ENCODE measurements at places on chromosomes 4 and X.

DNA sequence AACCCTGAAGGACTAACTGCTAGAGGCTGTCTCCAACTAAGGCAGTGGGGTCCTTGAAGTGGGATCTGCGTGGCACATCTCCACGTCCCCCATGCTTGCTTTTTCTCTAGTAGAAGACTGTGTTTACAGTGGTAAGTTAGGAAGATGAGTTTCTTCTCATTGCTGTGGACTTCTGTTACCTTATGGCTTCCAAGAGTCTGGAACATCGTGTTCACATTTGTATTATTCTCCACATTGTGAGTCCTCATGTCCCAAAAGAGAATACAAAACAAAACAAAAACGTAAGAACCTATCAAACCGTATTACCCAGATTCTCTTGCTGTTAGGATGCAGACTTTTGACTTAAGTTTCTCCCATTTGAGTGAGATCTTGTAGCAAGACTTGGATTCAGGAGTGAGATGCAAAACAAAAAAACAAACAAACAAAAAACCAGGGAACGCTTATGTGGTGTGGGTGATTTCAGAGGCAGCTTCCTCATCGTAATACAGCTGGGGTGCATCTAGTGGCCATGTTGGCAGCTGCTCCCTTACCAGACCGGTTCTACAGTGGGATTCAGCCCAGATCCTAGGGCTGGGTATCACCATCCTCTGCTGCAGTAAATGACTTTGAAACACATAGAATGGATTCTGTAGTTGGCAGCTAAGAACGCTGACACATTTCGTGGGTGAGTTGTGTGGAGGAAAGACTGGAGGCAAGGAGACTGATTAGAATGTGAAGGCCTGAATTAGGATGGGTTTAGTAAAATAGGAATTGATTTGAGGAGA is 41.3 kb downstream of the TMEM131L start:
- DNase-seq: no peak

DNA sequence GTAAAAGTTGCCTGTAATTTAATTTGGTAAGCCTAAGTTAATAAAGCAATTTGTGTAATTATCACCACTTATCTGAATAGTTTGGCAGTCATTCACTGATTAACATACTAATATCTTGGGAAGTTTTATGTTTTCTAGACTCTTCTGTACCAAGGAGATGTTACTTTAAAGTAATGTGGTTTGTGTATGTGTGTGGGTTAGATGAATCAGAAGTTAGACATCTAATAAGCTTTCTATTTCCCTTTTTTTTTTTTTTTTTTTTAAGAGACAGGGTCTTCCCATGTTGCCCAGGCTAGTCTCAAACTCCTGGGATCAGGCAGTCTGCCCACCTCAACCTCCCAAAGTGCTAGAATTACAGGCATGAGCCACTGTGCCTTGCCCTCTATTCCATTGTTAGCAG is 5.3 kb downstream of the SLAIN2 start:
- DNase-seq: no peak

- no peak for DNase-seq
These were observed 32.4 kb upstream of the UGDH start for GRCh38 chr4:39559626-39560025.

GRCh38 chr4:77120886-77121508 is 36.0 kb upstream of the CCNG2 start:
- no peak for DNase-seq

DNA sequence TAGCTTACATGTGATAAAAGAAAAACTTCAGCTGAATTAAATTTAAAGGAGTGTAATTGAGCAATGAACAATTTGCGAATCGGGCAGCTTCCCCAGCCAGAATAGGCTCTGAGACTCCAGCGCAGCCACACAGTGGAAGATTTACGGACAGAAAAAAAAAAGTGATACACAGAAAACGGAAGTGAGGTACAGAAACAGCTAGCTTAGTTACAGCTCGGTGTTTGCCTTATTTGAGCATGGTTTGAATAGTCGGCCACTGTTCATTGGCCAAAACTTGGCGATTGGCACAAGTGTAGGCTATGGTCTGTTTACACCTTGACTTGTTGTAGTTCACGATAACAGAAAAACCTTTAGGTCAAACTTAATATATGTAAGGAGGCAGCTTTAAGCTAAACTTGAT is 16.7 kb upstream of the SUPT20HL1 start:
- DNase-seq: no peak

DNA sequence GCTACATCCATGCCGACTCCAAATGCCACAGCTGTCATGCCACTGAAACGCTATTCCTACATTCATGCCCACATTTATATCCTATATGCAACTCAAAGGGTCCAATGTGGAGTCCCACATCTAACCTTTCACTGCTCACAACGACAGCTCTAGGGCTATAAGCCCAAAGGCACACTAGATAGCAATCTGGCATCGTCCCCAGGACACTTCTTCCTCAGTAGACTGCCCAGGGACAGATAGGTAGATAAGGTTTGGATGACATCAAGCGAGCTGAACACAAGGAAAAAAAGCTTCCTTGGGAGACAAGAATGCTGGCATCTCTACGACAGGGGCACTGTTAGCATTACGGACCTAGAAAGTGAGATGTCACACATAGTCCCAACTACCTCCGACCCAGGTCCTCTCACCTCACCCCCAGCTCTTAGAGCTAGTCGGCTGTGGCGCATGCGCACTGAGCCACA is 685 bp downstream of the RAB9B start:
- no peak for DNase-seq

DNA sequence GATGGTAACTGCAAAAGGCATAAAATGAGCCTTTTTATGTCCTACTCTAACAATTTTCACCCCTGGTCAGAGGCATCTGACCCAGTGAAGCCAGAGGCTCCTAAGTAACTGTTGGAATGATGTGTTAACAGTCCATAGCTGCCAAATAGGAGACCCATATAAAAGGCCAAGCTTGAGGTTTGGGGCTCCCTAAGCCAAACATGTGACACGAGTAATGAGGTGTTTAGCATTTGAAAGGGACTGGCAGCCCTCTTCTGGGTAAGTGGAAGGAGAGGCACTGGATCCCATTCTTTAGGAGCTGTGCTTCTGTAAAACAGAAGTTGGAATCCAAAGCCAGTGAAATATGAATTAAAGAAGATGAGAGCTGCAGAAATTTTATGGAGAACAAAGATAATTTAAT is 100.6 kb upstream of the PNPLA4 start:
- no peak for DNase-seq

DNA sequence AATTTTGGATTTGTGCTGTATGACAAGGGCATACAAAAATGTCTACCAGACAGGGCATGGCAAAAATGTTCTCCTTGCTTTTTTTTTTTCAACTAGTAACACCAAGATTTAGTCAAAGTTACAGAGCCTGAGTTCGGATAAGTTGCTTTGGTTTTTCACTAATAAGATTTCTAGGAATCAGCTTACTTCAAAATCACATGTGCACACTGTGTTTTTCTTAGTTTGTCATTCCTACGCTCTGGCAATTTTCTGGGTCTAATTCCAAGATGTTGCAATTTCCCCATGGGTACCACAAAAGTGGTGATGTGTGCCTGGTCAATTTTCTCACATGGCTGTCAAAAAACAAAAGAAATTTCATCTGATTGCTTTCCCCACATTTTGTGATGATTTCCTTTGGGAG is 6.3 kb downstream of the C1QTNF7 start:
- no peak for DNase-seq

- no peak for DNase-seq
These were observed 145.4 kb downstream of the EMCN start for GRCh38 chr4:100372432-100372831.

DNA sequence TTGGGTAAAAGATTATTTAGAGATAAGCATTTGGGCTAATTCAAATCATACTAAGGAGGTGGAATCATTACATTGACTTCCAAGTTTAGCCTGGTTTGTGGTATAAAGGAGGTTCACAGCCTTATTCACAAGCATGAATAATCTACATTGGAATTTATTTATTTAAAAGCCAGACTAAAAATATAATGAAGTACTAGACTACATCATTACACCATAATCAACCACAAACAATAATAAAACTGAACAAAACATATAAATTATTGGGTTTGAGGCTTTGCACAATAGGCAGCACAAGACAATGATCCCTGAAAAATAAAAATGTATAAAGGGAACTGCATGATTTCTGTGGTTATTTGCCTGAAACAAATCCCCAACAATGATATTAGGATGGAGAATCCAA is 314.0 kb downstream of the GBA3 start:
- no peak for DNase-seq

- DNase-seq: no peak
These were observed 16.9 kb downstream of the RASSF6 start for GRCh38 chr4:73603271-73603710.

DNA sequence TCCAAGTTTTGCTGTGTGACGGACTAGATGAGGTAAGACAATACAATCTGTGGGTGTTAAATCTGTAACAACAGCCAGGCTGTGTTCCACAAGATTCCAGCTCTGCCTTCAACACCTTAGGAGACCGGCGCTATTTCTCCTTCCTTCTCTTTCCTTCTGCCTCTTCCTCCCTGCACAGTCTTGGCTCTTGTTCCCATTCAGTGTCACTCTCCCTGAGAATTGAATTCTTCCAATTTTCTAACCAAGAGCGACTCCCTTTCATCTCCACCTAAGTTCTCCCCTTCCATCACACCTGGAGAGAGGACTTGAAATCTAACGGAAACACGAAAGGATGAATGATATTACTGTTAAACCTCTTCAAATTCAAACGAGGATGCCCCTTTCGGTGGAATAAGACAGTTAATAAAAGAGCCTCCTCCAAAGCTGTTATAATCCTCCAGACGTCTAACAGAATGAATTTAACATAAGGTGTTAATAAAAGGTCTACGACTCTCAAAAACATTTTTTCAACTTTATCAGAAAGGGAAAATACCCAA is 2.7 kb downstream of the EPHA5 start:
- no peak for DNase-seq

- no peak for DNase-seq
These were observed 3.5 kb upstream of the GSX2 start for GRCh38 chr4:54096295-54096962.

- DNase-seq: no peak
These were observed 43.9 kb upstream of the FGFBP2 start for GRCh38 chr4:16006771-16007446.

GRCh38 chrX:95893636-95894035 is 791.0 kb upstream of the DIAPH2 start:
- DNase-seq: no peak

- no peak for DNase-seq
These were observed 145.1 kb downstream of the APBB2 start for GRCh38 chr4:41069257-41069656.

GRCh38 chr4:3710451-3711182 is 55.6 kb upstream of the ADRA2C start:
- DNase-seq: no peak

DNA sequence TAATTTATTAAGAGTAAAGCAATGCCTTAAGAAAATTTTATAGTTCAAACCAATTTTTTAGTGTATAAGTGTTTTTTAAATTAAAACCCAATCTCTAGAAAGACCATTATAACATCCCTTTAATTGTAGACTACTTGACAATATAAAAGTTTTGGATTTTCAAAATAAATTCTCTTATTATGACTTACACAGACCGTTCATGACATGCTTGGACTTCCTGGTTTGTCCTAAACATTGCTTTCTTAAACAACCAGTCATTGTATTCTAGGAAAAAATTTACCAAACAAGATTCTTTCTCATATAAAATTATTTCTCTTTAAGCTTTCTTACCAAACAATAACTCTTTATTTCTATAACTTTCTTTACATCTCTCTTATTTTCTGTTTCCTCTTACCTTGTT is 49.0 kb upstream of the CXorf51A start:
- DNase-seq: no peak

GRCh38 chrX:139795196-139795595 is 87.2 kb upstream of the MCF2 start:
- no peak for DNase-seq

- DNase-seq: no peak
These were observed 34.1 kb upstream of the GAB1 start for GRCh38 chr4:143302536-143302935.

GRCh38 chr4:168651374-168651773 is 154.5 kb downstream of the PALLD start:
- DNase-seq: no peak

- DNase-seq: no peak
These were observed 77.3 kb downstream of the AFF2 start for GRCh38 chrX:148577741-148578140.

DNA sequence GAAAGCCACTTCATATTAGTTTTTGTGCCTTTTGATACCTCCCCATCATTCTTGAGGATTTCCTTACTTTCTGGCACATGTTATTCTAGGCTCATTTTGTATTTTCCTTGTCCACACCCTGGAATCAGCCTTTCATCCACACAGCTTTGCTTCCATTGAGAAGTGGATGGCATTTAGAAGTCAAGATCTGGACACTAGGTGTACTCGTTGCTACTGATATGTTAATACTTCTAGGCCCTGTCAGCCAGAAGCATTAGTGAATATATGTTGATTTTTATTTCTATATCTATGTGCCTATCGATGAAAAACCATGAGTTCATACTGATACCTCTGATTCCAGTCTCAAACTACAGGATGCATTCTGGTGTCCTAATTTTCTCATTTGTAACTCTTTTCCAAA is 73.2 kb downstream of the ARHGAP24 start:
- DNase-seq: no peak

GRCh38 chr4:86977621-86978184 is 42.9 kb downstream of the AFF1 start:
- DNase-seq: peak; percentile 6

DNA sequence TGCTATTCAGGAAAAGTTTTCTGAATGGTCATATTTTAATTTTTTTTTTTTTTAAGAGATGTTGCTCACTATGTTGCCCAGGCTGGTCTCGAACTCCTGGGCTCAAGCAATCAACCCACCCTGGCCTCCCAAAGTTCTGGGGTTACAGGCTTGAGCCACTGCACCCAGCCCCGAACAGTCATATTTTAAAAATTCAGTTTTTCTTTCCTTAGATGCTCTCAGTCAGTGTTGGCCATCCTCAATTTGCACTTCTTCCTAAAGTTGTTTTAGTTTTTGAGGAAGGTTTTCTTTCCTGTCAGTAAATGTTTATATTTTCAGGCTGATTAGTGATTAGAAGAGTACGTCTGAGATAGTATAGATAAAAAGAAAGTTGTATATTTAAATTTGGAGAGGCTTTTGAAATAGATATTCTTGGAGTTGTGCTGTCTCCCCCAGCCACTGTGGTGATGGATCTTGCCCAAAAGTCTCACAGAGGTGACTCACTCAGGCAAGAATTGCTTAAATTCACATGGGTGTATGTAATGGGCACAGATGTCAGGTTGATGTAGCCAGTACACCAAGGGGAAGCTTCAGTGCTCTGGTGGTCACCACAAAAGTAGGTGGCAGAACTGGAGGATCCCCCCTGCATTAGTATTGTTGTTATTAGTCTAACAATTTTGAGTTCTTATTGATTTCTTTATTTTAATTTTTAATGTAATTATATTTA is 72.2 kb upstream of the ELOVL6 start:
- DNase-seq: no peak

- no peak for DNase-seq
These were observed 156.4 kb upstream of the PCDH18 start for GRCh38 chr4:137688651-137689050.

GRCh38 chr4:14111730-14112181 is 484.2 kb upstream of the BOD1L1 start:
- no peak for DNase-seq

Measured in activated CD4-positive, alpha-beta T cell treated with anti-CD3 and anti-CD28 coated beads, Interleukin-2, amount 50 U/mL, for 4 hours (primary cell).